ENCODE measurements at places on chromosomes 2 and 18.
A peak's percentile ranks its signal among the peaks of the same experiment; 100 is the strongest.

- H3K36me3 ChIP-seq, result peaks cover 10% of the 10 kb centered on the region
- DNase-seq, result peak; percentile 12
- H3K4me3 ChIP-seq, result no peak overlapping the region
- H3K4me1 ChIP-seq, result peaks cover 9% of the 10 kb centered on the region
- H3K27me3 ChIP-seq, result no peaks in the 10 kb centered on the region
Measured at GRCh38 chr2:121804340-121804739, 48.9 kb downstream of the TSN start.

- no peak overlapping the region for H3K27ac ChIP-seq
- H3K36me3 ChIP-seq, result no peaks in the 10 kb centered on the region
- DNase-seq, result no peak
- H3K4me3 ChIP-seq, result no peak overlapping the region
Measured at GRCh38 chr18:37913051-37913450, 347.5 kb upstream of the CELF4 start.

GRCh38 chr2:202018950-202019349 is 14.7 kb upstream of the FZD7 start:
- H3K4me3 ChIP-seq, result no peak overlapping the region
- H3K27me3 ChIP-seq, result peaks cover 22% of the 10 kb centered on the region
- H3K4me1 ChIP-seq, result no peaks in the 10 kb centered on the region
- no peak for DNase-seq

GRCh38 chr18:33282709-33283333 is 157.7 kb downstream of the CCDC178 start:
- no peak overlapping the region for H3K27ac ChIP-seq
- H3K4me3 ChIP-seq, result no peak overlapping the region
- no peak for DNase-seq
- H3K36me3 ChIP-seq, result no peaks in the 10 kb centered on the region

- H3K4me3 ChIP-seq, result peak overlapping the region; percentile 48
- H3K4me1 ChIP-seq, result peaks cover 40% of the 10 kb centered on the region
- H3K27me3 ChIP-seq, result peaks cover 6% of the 10 kb centered on the region
- peak overlapping the region; percentile 57 for H3K27ac ChIP-seq
Measured at GRCh38 chr2:97712693-97713295, 582 bp upstream of the ZAP70 start.

DNA sequence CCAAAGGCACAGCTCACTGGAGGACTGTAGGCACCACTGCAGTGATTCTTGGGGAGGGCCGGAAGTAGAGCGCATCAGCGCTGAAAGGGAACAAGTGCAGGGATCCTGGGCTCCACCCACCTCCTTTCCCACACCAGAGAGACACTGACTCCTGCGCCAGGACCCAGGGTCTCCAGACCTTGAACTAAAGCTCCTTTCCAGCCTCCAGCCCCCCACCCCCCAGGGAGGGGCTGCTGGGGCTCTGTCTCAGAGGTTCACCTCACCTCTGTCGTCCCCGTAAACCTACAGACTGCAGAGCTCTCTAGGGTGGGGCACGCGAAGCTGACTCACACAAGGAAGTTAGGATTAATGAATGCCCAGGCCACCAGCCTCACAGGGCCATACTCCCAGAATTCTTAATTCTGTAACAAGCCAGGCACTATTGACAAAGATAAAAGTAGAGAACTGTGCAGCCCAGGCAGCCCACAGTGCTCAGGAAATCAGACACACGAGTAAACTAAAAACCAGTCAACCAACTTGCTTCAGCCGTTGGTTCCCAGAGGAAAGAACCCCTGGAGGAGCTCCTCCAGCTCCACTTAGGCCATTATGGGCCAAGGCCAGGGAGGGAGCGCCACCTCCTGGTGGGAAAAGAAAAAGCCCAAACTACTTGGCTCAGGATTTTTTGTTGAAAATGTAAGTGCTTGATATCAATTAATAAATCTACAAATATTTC is 45.1 kb upstream of the ACAA2 start:
- peak; percentile 7 for DNase-seq
- H3K4me1 ChIP-seq, result no peaks in the 10 kb centered on the region
- peak overlapping the region; percentile 47 for H3K27ac ChIP-seq
- no peak overlapping the region for H3K4me3 ChIP-seq
- no peaks in the 10 kb centered on the region for H3K27me3 ChIP-seq

GRCh38 chr2:43376523-43377198 is 150.3 kb upstream of the ZFP36L2 start:
- peaks cover 5% of the 10 kb centered on the region for H3K4me1 ChIP-seq
- no peak for DNase-seq
- H3K4me3 ChIP-seq, result no peak overlapping the region
- no peaks in the 10 kb centered on the region for H3K27me3 ChIP-seq

DNA sequence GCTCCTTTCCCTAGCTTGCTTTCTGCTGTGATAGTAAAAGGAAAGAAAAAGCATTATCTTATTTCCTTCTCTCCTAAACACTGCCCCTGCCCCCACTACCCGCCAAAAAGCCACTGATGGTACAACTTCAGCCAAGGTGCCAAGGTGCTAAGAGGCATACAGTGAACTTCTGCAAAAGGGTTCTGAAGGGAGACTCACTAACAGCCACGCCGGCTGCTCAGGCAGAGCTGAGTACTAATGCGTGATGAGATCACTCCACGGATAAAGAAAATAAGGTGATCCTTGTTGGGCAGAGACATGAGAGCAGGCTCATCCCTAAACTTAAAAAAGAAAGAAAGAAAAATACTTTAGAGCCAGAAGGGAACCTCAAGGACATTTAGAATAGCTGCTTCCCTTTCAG is 60.5 kb upstream of the PXDN start:
- H3K4me3 ChIP-seq, result no peak overlapping the region
- no peaks in the 10 kb centered on the region for H3K4me1 ChIP-seq
- H3K27ac ChIP-seq, result no peak overlapping the region
- DNase-seq, result no peak

- no peak overlapping the region for H3K27ac ChIP-seq
- no peak overlapping the region for H3K4me3 ChIP-seq
- no peaks in the 10 kb centered on the region for H3K27me3 ChIP-seq
- H3K36me3 ChIP-seq, result no peaks in the 10 kb centered on the region
- peaks cover 7% of the 10 kb centered on the region for H3K4me1 ChIP-seq
- DNase-seq, result no peak
Measured at GRCh38 chr2:242013771-242014170, 144.2 kb downstream of the RTP5 start.

DNA sequence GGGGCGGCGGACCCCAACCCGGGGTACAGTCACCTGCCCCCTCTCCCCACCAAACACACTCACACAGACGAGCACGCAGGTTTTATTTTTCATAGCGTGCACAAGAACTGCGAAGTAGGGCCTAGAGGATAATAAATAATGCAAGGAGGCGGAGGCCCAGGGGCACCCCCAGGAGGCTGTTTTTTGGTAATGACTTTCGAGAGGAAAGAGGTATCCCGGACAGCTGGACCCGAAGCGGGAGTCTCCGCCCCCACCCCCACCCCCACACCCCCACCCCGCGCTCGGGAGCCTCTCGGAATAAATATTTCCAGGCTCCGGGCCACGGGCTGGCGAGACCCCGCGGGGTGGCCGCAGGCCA is 3.4 kb downstream of the CYP26B1 start:
- peak overlapping the region; percentile 33 for H3K4me3 ChIP-seq
- H3K27me3 ChIP-seq, result peaks cover 27% of the 10 kb centered on the region
- H3K4me1 ChIP-seq, result peaks cover 35% of the 10 kb centered on the region
- H3K27ac ChIP-seq, result no peak overlapping the region
- H3K36me3 ChIP-seq, result peaks cover 9% of the 10 kb centered on the region
- DNase-seq, result no peak

DNA sequence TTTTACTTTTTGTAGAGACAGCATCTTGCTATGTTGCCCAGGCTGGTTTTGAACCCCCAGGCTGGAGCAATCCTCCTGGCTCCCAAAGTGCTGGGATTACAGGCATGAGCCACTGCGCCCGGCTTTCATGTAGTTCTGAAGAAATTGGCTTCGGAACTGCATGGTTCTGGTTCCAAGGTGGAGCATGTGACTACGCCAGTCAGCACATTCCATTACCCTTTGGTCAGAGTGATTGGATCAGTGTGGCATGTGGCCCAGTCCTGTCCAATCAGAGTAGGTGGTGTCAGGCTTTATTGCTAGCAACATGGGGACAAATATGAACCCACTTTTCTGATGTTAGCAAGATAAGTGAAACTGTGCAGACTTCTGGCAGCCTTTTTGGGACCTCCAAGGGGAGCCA is 16.3 kb upstream of the ATOH8 start:
- H3K4me3 ChIP-seq, result no peak overlapping the region
- H3K36me3 ChIP-seq, result no peaks in the 10 kb centered on the region
- H3K4me1 ChIP-seq, result no peaks in the 10 kb centered on the region

GRCh38 chr2:11745613-11746375 is 638 bp upstream of the LPIN1 start:
- no peaks in the 10 kb centered on the region for H3K36me3 ChIP-seq
- H3K4me1 ChIP-seq, result peaks cover 47% of the 10 kb centered on the region
- H3K4me3 ChIP-seq, result peak overlapping the region; percentile 78
- DNase-seq, result no peak

- no peak overlapping the region for H3K4me3 ChIP-seq
- DNase-seq, result no peak
- H3K36me3 ChIP-seq, result no peaks in the 10 kb centered on the region
- H3K27ac ChIP-seq, result no peak overlapping the region
- no peaks in the 10 kb centered on the region for H3K4me1 ChIP-seq
Measured at GRCh38 chr2:27006602-27007415, 26.0 kb upstream of the TMEM214 start.

- H3K27ac ChIP-seq, result no peak overlapping the region
- no peak overlapping the region for H3K4me3 ChIP-seq
- no peaks in the 10 kb centered on the region for H3K4me1 ChIP-seq
- no peaks in the 10 kb centered on the region for H3K36me3 ChIP-seq
- no peaks in the 10 kb centered on the region for H3K27me3 ChIP-seq
- no peak for DNase-seq
Measured at GRCh38 chr2:182377467-182377866, 49.4 kb downstream of the PDE1A start.

DNA sequence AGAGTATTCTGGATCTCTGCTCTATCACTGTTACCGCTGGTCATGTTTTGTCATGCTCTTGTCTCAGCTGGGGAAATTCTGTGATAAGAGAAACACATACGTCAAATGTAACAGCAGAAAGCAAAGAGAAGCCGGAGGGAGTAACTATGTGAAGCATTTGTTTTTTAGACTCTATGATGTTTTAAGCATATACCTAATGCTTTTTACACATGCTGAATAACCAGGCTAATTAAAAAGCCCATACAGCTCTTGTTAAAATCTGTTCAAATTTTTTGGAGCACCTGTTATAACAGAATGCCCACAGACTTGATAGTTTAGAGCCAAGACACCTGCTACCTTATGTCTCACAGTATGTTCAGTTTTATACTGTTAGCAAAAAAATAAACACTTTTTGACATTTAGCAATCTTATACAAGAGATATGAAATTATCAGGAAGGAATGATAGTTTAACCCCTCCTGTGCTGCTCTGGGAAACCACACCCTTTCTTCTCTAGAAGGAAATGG is 92.3 kb upstream of the TANK start:
- H3K4me1 ChIP-seq, result peaks cover 6% of the 10 kb centered on the region
- H3K27me3 ChIP-seq, result no peaks in the 10 kb centered on the region

DNA sequence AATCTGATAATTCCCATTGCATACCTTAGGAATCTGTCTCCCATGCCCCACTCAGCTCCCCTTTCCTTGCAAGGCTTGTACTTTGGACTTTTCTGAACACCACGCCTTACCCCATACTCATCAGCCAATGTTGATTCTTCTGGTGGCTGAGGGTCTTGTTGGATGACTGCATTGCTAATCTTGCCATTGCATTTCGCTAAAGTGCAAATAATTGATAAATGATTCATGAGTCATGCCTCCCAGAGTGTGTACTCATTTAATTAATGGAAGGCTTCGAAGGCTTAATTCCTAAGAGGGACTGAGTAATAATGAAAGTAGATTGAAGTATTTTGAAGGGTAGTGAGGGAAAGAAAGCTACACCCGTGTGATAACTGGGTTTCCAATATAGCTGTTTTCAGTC is 28.0 kb upstream of the PPP1R1C start:
- H3K27ac ChIP-seq, result no peak overlapping the region
- no peak for DNase-seq
- no peaks in the 10 kb centered on the region for H3K4me1 ChIP-seq
- no peak overlapping the region for H3K4me3 ChIP-seq
- no peaks in the 10 kb centered on the region for H3K36me3 ChIP-seq

GRCh38 chr2:228102949-228103348 is 78.5 kb downstream of the SPHKAP start:
- H3K36me3 ChIP-seq, result no peaks in the 10 kb centered on the region
- no peak for DNase-seq
- no peak overlapping the region for H3K27ac ChIP-seq
- no peak overlapping the region for H3K4me3 ChIP-seq
- H3K27me3 ChIP-seq, result no peaks in the 10 kb centered on the region

GRCh38 chr18:3152294-3152693 is 67.5 kb downstream of the MYOM1 start:
- no peak for DNase-seq
- H3K36me3 ChIP-seq, result no peaks in the 10 kb centered on the region
- no peak overlapping the region for H3K27ac ChIP-seq
- no peaks in the 10 kb centered on the region for H3K4me1 ChIP-seq
- no peaks in the 10 kb centered on the region for H3K27me3 ChIP-seq
- H3K4me3 ChIP-seq, result no peak overlapping the region

Measured in naive B cell (primary cell).